Activated naive CD8-positive, alpha-beta T cell treated with anti-CD3 and anti-CD28 coated beads, Interleukin-2, amount 50 U/mL, for 24 hours (primary cell): ENCODE measurements at places on chromosomes 13 and 19.

- no peak for DNase-seq
Observed at GRCh38 chr19:40519352-40520322, 52.8 kb downstream of the SPTBN4 start.

DNA sequence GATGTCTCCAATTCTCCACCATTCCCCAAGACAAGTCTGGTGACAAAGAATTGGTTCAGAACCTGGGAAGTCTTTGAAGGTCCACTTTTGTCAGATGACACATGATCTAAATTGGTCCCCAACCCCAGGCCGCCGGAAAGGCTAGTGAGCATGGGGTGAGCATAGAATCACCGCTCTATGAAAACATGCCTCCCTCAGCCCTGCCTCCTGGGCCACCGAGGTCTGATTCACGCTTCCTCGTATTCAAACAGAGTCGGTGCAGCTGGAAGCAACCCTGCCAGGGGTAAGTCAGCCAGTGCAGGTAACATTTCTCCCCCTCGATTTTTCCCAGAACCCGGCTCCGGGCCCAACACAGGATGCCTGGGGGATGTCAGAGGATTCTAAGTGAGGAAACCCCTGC, 33.9 kb upstream of the KLF2 start:
- no peak for DNase-seq

DNA sequence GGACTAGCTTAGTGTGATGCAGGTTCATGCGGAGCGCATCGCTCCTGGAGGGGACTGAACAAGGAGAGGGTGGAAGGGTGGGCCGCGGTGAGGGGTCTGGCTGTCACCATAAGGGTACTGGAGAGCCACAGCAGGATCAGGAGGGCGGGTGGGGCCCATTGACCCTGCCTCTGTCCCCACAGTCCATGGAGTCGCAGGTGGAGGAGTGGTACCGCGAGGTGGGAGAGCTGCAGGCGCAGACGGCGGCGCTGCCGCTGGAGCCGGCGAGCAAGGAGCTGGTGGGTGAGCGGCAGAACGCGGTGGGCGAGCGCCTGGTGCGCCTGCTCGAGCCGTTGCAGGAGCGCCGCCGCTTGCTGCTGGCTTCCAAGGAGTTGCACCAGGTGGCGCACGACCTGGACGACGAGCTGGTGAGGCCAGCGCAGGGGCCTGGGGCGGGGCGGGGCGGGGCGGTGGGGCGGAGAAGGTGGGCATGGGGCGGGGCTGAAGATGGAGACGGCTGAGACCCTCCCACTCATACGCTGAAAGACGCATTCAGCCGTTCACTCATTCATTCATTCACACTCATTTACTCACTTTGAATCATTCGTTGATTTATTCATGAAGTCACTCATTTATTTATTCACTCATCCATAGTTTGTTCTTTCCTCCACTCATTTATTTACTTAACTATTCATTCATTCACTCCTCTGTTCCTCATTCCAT, 27.5 kb upstream of the SHKBP1 start:
- DNase-seq: peak; percentile 81

GRCh38 chr19:30450835-30451321, 78.7 kb downstream of the ZNF536 start:
- DNase-seq: no peak

- DNase-seq: no peak
Observed at GRCh38 chr19:45577111-45577905, 7.3 kb downstream of the OPA3 start.

DNA sequence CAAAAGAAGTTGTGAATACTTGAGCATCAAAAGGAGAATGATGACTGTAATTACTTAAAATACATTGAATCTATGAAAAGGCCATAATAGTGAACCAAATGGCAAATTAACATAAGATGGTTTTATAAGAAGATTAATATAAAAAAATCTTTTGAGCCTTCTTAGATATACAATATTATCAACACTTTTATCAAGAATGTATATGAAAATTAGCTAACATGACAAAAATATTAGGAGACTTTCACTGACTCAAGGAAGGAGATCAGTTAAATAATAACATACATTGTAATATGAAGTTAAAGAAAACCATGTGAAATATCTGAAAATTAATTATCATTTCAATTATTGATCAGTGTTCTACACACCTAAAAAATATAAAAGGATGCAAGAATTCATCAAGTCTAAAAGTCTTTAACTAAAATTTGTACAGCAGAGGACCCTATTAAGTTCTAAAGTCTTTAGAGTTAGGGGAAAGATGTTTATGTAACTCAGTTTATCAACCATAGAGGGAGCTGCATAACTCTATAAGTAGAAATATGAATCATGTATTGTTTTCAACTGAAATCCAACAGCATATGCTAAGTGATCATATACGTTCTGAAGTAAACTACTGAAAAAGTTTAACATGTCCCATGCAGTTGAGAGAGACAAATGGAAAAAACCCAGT, 756.1 kb upstream of the MIR17HG start:
- DNase-seq: no peak

DNA sequence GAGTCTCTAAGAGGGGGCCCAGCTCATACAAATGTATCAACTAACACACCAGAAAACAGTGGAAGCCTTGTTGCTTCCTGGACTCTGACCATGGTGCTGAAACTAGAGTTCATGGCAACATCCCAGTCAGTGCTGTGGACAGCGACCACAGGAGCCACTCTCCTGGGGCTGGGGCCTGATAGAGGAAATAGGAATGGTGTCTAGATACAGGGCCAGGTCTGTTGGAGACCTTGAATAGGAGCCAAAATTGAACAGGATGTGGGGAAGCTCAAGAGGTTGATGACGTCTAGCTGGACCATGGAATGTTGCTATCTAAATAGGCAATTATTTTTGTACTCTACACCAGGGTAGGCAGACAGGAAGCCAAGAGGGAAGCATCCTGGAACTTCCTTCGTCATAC, 21.7 kb downstream of the LILRB4 start:
- DNase-seq: no peak

GRCh38 chr19:39194832-39195542, 1.8 kb upstream of the NCCRP1 start:
- no peak for DNase-seq

DNA sequence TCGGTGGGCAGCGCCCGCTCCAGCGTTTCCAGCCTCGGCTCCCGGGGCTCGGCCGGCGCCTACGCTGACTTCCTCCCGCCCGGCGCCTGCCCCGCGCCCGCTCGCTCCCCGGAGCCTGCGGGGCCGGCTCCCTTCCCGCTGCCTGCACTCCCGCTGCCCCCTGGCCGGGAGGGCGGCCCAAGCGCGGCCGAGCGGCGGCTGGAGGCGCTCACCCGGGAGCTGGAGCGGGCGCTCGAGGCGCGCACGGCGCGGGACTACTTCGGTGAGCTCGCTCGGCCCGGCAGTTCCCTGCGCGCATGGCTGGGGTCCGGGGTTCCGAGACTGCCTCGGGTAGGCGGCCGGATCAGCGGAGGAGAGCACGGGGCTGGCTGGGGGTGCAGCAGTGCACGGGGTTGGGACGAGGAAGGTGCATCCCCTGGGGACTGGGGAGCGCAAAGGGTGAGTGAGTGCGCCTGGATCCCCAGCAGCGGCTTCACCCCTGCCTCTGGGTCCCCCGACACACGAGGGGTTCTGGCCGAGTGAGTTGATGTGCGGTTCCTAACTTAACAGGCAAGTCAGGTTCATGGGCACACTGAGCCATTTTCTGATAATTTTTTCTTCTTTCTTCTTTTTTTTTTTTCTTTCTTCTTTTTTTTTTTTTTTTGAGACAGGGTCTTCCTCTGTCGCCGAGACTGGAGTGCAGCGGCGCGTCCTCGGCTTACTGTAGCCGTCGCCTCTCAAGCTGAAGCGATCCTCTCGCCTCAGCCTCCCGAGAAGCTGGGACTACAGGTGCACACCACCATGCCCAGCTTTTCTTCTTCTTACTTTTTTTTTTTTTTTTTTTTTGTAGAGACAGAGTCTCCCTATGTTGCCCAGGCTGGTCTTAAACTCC, 1.1 kb downstream of the WTIP start:
- no peak for DNase-seq

DNA sequence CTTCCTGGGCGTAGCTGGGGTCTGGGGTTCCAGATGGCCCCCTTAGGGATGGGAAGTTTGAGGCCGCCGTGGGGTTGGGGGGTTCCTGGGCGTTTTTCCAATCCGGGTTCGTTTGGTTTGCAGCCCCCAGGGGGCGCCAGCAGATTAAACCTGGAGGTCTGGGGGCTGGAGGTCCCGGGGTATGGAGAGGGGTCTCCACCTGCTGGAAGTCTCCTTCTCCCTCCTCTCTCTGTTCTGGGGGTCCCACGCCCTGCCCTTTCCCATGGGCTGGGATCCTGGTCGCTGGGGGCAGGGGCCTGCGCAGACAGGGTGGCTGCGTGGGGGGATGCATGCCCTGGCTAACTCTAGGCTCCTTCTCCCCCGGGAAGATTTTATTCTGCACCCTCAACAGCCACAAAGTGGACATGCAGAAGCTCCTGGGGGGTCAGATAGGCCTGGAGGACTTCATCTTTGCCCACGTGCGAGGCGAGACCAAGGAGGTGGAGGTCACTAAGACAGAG, 899 bp downstream of the GIPC3 start:
- peak; percentile 68 for DNase-seq

- no peak for DNase-seq
Observed at GRCh38 chr19:32622002-32622401, 41.0 kb downstream of the PDCD5 start.

DNA sequence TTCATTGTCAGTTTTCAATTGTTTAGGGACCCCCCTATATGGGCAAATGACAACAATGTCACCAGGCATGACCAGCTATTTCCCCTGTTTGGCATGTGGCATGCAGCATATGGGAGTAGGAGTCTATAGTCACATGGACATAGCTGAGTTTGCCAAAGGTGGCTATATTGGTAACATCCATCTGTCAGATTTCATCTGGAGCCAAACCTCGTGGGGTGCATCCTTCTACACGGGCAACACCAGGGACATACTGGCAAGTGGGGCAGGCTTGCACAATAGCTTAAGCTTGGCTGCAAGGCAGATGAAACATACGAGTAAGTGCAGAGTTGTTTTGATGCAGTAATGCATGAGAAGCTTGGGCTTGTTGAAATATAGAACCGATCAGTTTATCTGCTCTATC, 24.5 kb upstream of the ZNF816 start:
- DNase-seq: no peak

DNA sequence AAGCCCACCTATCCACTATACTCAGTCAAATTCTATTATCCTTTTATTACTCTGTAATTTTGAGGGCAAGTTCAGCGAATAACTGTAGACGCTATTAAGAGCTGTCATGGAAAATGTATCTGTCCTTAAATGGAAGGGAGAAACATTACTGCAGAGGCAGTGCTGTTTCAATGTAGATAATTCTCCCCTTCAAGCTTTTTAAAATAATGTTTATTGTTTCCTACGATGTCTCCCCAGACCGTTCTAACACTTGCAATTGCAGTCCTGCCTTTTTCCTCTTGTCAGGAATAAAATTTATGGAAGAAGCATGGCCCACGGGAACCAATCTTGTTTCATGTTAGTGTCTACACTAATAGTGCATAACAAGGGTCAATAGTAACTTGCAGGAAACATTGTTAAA, 159.5 kb downstream of the GPC6 start:
- DNase-seq: no peak

DNA sequence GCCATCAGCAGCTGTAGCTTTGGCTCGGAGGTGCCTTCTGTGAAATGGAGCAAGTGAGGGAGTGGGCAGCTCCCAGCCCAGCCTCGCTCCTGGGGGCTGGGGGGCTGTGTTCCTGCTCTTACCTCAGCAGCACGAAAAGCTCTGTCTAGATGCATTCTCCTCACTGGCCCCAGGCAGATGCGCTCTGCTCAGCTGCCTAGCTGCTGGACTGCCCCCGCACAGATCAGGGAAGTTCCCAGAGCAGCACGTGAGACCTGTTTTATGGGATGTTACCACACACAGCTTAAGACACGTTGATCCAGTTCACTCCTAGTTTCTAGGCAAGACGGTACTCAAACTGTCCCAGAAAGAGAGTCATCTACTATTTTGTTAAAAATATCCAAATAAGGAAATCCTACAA, 13.6 kb downstream of the LCP1 start:
- DNase-seq: peak; percentile 55

GRCh38 chr19:925087-925525, 729 bp upstream of the ARID3A start:
- DNase-seq: no peak

GRCh38 chr13:25899952-25900351, 151.9 kb downstream of the SHISA2 start:
- no peak for DNase-seq

GRCh38 chr19:412356-413355, 3.7 kb upstream of the C2CD4C start:
- no peak for DNase-seq
